ENCODE measurements at places on chromosomes 5 and 9.
A peak's percentile ranks its signal among the peaks of the same experiment; 100 is the strongest.

DNA sequence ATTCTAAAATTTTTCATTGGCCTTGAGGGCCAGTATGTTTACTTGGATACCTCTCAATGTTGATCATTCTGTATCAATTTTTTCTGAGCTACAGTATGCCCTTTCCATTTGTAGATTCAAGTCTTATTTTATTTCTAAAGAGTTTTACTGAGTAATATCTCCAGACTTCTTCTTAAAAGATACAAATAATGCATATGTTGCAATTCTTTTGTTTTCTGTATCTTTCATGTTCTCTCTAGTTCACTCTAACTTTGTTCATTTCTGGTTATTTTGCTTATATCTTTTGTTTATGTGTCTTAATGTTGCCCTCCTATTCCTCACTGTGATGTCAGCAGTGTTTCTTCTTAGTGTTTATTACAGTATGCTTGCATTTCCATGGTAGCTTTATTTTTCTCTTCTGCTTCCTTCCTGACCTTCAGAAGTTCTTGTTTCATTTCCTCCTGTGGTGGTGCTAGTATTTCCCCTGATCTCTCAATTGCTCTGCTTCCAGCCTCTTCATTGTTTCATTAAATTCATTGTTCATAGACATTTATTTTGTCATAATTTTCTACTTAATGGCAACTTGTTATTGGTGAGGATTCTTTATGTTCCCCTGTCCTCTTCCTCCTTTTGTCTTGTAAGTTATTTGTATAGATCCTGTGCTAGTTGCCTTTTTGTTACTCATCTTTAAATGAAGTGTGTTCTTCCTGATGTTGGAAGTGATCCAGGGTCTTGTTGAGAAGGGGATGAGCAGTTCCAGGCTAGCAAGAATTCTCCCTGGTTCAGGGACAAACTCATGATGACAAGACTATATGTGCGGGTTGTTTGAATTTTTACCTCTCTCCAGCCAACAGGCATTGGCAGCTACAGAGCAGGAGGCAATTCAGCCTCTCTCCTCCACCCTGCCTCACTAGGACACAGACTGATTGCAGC lies 160.8 kb downstream of the DEPDC1B start:
- DNase-seq = no peak

DNA sequence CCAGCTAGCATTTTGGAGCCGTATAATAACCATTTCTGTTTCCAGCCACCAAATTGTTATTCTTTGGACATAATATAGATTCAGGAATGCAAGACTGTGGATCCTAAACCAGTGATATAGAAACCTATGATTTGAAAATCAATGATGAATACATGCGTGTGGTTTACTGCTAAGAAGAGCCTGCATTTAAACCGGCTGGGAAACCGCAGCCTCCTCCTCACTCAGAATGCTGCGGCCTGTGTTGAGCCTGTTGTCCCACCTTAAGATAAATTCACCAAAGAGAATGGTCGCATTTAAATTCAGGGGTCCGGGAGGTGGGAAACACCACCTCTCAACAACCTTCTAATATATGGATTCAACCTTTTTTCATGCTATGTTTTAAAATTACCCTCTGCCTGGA lies 148.0 kb downstream of the MEF2C start:
- no peak for DNase-seq

GRCh38 chr5:61299261-61299681 lies 32.8 kb upstream of the ZSWIM6 start:
- DNase-seq = no peak

DNA sequence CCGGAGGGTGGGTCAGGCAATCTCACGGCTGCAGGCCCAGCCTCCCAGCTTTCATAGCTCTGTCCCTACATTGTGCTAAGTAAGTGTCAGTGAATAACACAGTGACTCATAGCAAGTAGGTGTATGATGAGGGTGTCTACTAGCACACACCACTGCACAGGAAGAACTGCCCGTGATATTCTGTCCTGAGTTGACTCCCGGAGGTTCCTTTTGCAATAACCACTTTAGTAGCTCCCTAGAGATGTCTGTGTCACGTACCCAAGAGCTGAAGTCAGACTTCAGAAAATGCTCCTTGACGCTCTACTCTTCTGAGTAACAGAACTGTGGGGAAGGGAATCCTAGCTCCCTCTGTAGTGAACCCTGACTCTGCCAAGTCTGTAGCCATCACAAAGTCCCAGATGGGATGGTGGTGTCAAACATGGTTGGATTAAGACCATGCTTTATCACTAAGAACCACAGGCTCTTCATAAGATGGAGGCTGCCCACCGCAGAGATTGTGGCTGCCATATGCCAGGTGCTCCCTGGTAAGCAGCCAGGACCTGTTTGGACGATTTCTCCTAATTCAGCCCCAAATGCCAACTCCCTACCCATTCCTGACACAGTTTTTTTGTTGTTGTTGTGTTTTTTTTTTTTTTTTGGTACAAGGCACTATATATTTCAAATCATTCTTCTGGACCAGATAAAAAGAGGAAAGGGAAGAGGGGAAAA lies 352.6 kb upstream of the PANK3 start:
- peak; percentile 73 for DNase-seq

DNA sequence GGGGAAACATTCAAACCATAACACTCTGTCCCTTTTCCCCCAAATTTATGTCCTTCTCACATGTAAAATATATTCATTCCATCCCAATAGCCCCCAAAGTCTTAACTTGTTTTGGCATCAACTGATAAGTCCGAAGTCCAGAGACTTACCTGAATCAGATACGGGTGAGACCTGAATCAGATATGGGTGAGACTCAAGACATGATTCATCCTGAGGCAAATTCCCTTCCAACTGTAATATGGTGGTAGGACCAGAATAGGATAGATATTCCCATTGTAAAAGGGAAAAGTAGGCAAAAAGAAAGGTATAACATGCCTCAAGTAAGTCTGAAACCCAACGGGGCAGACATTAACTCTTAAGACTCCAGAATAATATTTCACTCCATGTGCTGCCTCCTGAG lies 115.6 kb upstream of the CKMT2 start:
- DNase-seq = no peak
